ENCODE measurements at places on chromosomes 6 and 20.

- no peak for DNase-seq
These were observed 7.5 kb downstream of the NEDD9 start for GRCh38 chr6:11224966-11225463.

DNA sequence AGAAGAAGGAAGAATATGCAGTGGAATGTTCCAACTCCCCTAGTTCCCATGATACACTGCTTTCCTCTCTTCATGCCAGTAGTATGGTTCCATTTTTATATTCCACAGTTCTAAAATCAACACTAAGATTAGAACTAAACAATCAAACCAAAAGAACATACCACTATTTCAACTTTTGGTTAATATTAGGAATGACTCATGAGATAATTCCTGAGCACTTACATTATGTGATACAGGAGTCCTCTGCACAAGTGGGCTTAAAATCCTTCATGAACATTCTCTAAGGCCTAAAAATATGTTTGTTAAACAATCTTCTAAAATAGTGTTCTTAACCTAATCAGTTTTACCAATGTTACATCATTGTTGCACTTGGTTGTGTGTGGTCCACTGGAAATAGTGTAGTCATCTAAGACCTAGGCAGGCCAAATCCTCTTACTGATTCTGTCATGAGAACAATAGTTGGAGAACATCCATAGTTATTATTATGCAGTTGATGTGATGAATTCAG is 30.3 kb upstream of the RCAN2 start:
- DNase-seq, result no peak

- DNase-seq, result no peak
These were observed 54.6 kb upstream of the DDR1 start for GRCh38 chr6:30829639-30830255.

DNA sequence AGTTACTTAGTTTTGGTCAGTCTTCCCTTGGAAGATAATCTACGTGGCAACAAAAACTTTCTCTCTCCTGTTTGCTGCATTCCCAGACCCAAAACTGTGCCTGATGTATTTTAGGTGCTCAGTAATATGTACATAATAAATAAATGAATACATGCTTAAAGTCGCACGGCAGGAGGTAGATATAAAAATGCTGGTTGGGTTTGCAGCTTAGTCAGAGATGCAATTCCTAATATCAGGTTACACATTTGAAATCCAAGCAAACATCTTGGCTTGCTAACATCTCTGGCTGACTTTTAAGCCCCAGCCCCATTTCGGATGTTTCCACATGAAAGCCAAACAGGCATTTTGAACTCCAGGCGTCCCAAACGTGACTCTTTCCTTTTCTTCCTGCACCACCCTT is 91.0 kb downstream of the KCNQ5 start:
- no peak for DNase-seq

DNA sequence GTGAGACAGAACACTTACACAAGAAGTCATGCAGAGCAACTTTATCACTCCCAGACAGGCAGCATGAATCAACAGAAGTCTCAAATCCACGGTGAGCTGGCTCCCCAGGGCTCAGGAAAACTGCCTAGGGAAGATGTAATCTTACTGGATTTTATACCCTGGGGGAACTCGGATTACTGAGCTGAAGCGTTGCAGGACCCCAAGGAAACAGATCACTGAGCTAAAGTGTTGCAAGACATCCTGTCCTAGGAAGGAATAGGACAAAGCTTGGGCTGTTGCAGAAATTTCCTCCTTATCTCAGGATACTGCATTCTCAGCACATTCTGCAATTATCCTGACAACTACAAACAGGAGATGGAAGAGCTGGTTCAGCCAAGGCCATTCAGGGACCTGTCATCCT is 224.8 kb downstream of the TFAP2A start:
- DNase-seq, result no peak

GRCh38 chr6:165973473-165973872 is 194.2 kb downstream of the TBXT start:
- DNase-seq, result no peak

DNA sequence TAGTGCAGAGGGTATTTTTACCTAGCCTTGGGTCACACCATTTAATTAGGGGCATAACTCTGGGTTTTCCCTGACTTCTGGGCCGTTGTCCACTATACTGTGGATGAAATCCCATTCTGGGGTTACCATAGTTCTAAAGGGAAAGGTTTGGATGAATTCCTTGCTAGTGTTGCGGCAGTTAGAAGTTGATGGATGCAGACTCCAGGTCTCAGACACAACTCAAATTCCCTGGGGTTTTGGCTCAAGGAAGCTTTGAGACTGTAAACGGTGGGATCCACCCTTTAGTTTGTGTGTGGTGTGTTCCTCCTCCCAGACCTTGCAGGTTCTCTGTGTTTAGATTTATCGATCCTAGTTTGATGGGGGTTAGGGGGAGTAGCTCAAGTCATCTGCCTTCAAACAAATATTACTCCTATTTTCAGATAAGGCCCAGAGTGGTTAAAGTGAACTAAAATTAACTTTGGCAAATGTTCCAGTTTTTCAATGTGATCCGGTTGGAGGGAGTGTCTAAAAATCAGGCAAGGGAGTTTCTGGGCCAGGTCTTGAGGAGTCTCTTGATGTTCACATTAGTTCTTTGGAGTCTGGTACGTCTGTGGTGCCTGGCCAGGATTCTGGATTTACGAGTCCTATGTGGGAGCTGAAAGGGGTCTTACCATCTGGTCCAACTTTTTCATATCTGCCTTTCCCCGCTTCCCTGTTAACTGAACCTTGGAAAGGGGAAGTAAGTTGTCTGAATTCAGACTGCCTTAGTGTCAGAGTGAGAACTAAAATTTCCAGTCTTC is 1.5 kb downstream of the RALY start:
- no peak for DNase-seq

DNA sequence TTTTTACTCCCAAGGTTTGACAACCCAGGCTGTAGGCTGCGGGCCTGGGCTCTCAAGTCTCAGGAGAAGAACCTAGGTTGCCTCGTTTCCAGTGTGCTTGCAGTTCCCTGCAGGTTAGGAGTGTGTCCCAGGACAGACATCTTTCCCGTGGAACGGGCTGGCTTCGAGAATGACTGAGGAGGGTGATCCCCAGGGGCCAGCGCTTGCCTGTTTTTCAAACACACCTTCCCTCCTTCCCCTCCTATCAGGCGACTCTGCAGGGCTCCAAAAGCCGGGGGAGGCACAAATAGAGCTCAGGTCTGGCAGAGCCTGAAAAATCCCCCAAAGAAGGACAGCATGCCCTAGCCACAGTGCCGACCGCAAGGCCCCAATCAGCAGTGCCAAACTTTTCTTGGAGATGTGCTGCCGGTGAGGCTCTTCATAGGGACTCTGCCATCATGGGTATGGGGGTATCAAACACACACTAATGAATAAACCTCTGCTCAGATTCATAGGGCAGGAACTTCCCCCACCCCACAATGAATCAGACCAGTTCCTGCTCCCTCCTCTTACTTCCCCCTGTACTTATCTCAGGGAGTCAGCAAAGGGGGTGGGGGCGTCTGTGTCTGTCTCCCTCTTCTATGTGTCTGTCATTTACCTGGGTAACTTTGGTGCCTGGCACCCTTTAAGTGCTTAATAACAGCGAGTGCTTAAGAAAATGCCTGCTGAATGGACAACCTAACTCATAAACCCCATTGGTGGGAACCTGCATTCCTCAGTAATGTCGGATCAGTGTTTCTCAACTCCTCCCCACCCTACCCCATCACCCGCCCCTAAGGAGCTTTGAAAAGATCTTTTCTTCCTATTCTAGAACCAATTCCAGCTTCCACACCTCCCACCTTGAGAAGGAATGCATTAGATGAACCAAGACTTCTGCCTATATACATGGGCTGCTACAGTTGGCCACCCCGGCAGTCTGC is 1.6 kb downstream of the KCNG1 start:
- DNase-seq, result no peak

DNA sequence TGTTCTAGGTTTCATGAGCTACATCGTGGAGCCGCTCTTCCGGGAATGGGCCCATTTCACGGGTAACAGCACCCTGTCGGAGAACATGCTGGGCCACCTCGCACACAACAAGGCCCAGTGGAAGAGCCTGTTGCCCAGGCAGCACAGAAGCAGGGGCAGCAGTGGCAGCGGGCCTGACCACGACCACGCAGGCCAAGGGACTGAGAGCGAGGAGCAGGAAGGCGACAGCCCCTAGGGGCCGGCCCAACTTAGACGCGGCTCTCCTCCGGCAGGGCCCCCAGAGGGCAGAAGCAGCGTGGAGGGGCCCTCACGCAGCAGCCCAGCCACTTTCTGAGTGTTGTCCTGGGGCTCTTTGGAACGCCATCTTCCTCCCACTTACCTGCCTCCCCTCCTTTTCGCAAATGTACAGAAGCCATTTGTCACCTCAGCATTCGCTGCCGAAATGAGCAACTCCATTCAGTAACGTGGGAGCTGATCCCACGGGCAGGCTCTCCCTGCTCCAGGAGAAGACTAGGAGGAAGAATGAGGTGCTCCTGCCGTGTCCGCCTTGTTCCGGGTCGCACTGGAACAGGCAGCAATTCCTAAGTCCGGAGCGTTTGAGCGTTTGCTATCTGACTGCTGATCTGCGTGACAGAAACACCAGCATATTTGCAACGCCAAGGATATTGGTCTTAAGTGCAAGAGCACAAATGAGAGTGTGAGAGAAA is 58.4 kb downstream of the MTFR2 start:
- DNase-seq, result no peak

GRCh38 chr6:50653253-50653652 is 60.1 kb upstream of the TFAP2D start:
- DNase-seq, result no peak

GRCh38 chr6:57283911-57284455 is 33.4 kb upstream of the PRIM2 start:
- DNase-seq, result no peak

GRCh38 chr20:23132293-23132929 is 46.3 kb upstream of the CD93 start:
- DNase-seq, result no peak

DNA sequence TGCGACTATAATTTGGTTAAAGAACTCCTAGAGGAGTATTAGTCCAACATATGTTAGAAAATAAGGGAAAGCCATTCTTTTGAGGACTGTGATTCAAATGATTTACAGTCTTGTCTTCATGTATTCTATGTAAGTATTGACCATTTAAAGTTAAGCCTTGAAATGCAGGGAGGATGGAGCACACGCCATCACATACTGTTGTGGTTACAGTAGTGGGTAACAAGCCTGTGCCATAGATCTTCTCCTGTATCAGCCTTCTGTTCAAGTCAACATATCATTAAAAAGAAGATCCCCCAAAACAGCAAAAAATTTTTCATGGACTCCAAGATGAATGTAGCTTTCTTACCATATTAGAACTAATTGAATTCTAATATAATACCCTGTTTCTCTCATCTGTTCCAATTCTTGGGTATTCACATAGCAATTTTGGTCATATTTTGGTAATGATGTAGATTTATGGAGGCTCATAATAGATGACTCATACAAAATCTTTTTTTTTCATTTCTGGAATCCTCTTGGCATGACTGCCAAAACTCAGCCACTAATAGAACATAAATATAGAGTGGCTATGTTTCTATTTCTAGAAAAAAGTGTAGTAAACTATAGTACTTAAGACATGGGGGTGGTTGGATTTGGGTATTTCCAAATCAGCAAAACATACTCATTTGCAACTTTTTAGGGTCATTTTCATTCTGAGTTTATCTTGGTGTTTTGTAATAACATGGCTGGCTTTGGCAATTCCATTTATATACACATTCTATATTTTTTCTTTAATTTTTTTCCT is 413.5 kb downstream of the BCKDHB start:
- DNase-seq, result no peak

GRCh38 chr20:46022411-46023147 is 6.4 kb upstream of the SLC12A5 start:
- DNase-seq, result peak; percentile 76

DNA sequence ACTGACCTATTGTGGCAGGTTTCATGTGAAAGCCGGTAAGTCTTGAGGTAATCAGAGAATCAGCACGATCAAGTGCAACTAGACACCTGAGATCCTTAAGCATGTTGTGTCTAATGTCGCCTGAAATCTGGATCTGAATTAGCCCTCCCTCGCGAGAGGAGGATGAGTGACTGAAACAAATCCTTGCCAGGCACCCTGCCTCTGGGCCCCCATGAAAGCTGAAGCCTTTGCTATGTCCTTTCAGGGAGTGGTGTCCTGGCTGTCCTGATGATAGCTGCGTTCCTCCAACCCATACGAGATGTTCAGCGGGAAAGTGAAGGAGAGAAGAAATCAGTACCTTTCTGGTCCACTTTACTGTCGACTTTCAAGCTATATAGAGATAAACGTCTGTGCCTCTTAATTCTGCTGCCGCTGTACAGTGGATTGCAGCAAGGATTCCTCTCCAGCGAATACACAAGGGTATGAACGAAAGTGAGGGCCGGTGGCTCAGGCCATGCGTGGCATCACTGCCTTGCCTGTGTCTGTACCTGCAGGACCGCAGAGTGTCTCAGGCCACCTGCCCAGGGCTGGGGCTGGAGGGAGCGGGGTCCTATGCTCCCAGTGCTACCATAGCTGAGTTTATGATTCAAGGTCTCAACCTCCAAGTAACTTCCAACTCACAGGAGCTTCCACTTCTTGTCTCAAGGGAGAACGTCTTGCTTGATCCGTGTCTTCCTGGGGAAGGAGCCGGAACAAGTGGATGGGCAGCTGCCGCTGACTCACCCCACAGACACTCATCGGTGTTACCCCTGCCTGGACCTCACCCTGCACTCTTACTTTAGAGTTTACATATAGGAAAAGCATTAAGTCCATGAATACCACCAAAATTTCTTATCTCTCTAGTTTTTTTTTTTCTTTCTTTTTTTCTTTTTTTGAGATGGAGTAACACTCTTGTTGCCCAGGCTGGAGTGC is 12.8 kb downstream of the UNC93A start:
- no peak for DNase-seq

GRCh38 chr20:49712996-49713752 is 504 bp downstream of the B4GALT5 start:
- peak; percentile 14 for DNase-seq

DNA sequence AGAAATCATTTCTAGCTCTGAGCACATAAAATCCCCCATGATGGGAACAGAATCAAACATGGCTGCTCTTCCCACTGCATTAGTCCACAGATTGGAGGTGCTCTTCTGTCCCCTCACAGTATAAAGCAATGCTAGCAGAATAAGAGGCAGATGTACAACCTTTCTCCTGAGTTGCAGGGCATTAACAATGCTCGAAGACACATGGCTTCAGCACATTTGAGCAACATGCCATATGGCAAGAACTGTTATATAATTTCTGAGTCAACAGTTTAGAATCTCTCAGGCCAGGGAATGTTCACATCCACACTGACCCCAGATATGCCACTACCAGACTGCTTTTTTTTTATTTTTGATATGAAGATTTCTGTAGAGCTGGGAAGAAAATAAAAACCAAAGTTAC is 119.6 kb downstream of the KIF13A start:
- no peak for DNase-seq

- no peak for DNase-seq
These were observed 66.8 kb upstream of the SCGN start for GRCh38 chr6:25585225-25585624.

- no peak for DNase-seq
These were observed 13.6 kb downstream of the ITPA start for GRCh38 chr20:3222635-3223600.

GRCh38 chr20:47815416-47815806 is 30.1 kb upstream of the SULF2 start:
- DNase-seq, result no peak

GRCh38 chr6:24926192-24926591 is 9.6 kb downstream of the RIPOR2 start:
- no peak for DNase-seq

All from T-helper 9 cell (primary cell).